NCI-H460 (cell line): ENCODE measurements at places on chromosomes 3 and 15. TPM values are rescaled to one million over a fixed set of nuclear protein-coding genes. Genes with fewer than 3 reads are reported as not detected.

The TMEM45A gene
- 6.5 and 8.9 TPM in 2 replicates for total RNA-seq

The NPAP1 gene
- not detected in 2 replicates for total RNA-seq

The ZNF80 gene
- not detected in 2 replicates for total RNA-seq

The RGMA gene
- total RNA-seq: 0.42 and 0.72 TPM in 2 replicates

The VPS39 gene
- 18.8 and 27.0 TPM in 2 replicates for total RNA-seq

The MUC4 gene
- total RNA-seq: not detected in 2 replicates

The TRIM59 gene
- 20.1 and 20.5 TPM in 2 replicates for total RNA-seq

The P2RY13 gene
- not detected in 2 replicates for total RNA-seq

The HRH1 gene
- total RNA-seq: 4.5 and 5.8 TPM in 2 replicates

The PIERCE2 gene
- total RNA-seq: 38.2 and 40.4 TPM in 2 replicates

The SNTN gene
- not detected in 2 replicates for total RNA-seq

The GPR87 gene
- not detected in 2 replicates for total RNA-seq

The EPHB3 gene
- not detected in 2 replicates for total RNA-seq

The SENP5 gene
- total RNA-seq: 23.5 and 24.5 TPM in 2 replicates

The CLCN2 gene
- 4.9 and 6.2 TPM in 2 replicates for total RNA-seq

The TRIM42 gene
- not detected in 2 replicates for total RNA-seq

The CCK gene
- not detected in 2 replicates for total RNA-seq

The SAMD7 gene
- not detected in 2 replicates for total RNA-seq

The ADCY5 gene
- 0.20 TPM in 1 of 2 replicates, not detected in the other for total RNA-seq

The ITIH1 gene
- total RNA-seq: not detected in 2 replicates

The IQCH gene
- total RNA-seq: 4.0 and 5.7 TPM in 2 replicates

The SMCO1 gene
- total RNA-seq: not detected in 2 replicates

The GOLGA6D gene
- not detected in 2 replicates for total RNA-seq

The EFCC1 gene
- total RNA-seq: not detected in 2 replicates

The IL17RB gene
- total RNA-seq: 0.25 and 0.61 TPM in 2 replicates

The FMN1 gene
- total RNA-seq: 0.89 and 1.4 TPM in 2 replicates

The USP8 gene
- total RNA-seq: 67.9 and 69.2 TPM in 2 replicates

The SEMA3G gene
- 0.10 and 0.35 TPM in 2 replicates for total RNA-seq

The ERC2 gene
- total RNA-seq: 0.14 and 0.47 TPM in 2 replicates

The MED12L gene
- 0.35 and 0.54 TPM in 2 replicates for total RNA-seq

The HESX1 gene
- 1.6 TPM in 1 of 2 replicates, not detected in the other for total RNA-seq

The SLC12A8 gene
- total RNA-seq: 8.9 and 9.3 TPM in 2 replicates

The LRRC31 gene
- not detected in 2 replicates for total RNA-seq

The ITIH4 gene
- total RNA-seq: 0.66 and 1.7 TPM in 2 replicates

The TNFSF10 gene
- total RNA-seq: 0.12 and 1.5 TPM in 2 replicates

The THRB gene
- 1.7 and 2.8 TPM in 2 replicates for total RNA-seq

The OCA2 gene
- 0.40 and 0.81 TPM in 2 replicates for total RNA-seq

The IQCF6 gene
- total RNA-seq: not detected in 2 replicates

The RTP3 gene
- total RNA-seq: not detected in 2 replicates

The ZBED2 gene
- total RNA-seq: not detected in 2 replicates

The ADIPOQ gene
- total RNA-seq: not detected in 2 replicates

The CAMKV gene
- 0.26 TPM in 1 of 2 replicates, not detected in the other for total RNA-seq

The WDR93 gene
- total RNA-seq: 0.17 and 0.30 TPM in 2 replicates
